ENCODE measurements at places on chromosomes 4 and X.

- DNase-seq, result no peak
Observed at GRCh38 chrX:850471-850916, 219.9 kb downstream of the SHOX start.

DNA sequence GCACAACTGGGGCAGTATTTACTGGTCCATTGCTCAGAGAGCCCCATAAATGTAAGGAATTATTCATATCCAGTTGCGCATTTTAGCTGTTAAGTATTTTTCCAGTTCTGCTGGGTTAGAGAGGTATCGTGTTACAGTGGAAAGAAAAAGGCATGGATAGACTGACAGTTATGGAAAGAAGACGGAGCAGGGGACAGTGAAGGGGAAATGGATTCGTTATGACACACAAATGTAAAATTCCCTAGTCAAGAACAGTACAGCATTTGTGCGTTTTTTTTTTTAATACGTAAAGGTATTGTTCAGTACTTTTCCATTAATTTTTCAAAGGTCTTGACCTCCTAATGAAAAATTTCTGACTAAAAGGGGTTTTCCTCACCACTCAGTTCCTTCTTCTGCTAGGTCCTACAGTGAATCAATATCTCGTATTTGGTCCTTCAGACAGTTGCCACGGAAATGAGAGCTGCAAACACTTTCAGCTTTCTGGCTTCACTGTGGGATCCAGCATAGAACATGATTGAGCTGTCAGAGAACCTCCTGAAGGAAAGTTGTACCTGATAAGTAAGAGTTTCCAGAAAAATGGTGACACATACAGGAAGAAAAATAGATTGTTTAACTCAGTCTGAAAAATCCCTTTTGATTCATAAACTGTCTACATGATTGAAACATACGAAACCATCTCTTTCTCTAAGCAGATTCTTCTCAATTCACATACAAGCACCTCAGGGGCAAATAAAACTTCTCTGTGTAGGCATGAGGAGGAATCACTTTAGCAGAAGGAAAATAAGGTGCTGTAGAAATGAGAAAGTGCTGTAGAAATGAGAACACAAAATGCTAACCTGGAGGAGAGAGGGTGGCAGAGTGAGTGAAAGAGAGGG is 21.8 kb upstream of the BBS12 start:
- no peak for DNase-seq

DNA sequence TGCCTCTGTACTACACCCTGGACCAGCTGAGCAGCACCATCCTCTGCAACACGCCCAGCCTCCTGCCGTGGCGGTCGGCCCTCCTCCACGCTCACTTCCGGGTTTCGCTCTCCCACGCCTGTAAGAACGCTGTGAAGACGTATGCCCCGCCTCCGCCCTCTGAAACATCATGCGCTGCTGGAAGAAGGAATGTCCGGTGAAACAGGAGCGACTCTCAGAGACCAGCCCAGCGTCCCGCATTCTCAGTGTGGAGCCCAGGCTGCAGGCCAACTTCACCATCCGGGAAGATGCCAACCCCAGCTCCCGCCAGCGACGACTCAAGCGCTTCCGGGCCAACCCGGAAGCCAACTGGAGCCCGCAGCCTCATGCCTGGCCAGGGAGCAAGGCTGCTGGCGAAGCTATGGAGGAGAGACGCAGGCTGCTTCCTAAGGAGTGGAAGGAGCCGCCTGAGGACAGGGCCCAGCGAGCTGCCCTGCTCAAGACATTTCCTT is 186.1 kb upstream of the SLITRK2 start:
- no peak for DNase-seq

DNA sequence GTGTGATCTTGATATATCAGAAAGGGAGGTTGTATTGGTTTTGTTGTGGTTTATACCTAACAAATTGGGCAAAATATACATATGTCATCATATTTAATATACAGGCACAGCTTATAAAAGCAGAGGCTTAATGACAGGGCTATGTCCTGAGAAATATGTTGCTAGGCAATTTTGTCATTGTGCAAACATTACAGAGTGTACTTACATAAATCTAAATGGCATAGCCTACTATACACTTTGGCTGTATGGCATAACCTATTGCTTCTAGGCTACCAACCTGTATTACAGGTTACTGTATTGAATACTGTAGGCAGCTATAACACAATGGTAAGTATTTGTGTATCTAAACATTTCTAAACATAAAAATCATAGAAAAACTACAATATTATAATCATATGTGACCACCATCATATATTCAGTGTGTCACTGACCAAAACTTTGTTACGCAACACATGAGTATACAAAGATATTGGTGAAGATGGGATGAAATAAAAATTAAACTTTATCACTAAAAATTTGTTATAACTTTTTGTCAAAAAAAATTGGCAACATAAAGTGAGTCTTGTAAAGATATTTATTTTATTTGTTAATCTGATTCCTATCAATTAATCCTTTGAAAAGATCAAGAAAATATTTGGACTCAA is 414.0 kb upstream of the HS3ST1 start:
- no peak for DNase-seq

DNA sequence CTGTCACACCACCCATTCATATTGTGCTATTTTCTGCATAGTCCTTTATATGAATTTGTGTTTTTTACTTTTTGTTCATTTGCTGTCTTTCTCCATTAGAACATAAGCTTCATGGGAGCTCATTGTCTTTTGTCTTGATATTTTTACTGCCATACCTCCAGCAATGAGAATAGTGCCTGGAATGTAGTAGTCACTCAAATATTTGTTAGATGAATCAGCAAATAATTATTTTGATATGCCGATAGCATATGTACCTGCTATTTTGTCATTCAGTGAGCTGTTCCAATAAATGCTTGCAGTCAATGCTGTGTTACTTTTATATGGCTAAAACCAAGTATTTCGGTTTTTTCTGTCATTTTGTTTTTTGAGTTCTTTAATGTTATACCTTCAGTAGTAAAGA is 43.5 kb upstream of the SLC25A31 start:
- peak; percentile 41 for DNase-seq

GRCh38 chr4:104064646-104065577 is 345.1 kb upstream of the TACR3 start:
- no peak for DNase-seq

DNA sequence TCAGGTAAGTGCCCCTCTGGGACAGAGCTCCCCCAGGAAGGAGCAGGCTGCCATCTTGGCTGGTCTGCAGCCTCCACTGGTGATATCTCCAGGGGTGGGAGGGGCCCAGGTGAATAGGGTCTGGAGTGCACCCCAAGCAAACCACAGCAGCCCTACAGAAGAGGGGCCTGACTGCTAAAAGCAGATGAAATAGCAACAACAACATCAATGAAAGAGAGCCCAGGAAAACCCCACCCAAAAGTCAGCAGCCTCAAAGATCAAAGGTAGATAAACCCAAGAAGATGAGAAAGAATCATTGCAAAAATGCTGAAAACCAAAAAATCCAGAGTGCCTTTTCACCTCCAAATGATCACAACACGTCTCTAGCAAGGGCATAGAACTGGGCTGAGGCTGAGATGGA is 92.5 kb upstream of the PAGE3 start:
- DNase-seq, result no peak

- peak; percentile 33 for DNase-seq
Observed at GRCh38 chr4:180665994-180666824, 1577.0 kb upstream of the TENM3 start.

DNA sequence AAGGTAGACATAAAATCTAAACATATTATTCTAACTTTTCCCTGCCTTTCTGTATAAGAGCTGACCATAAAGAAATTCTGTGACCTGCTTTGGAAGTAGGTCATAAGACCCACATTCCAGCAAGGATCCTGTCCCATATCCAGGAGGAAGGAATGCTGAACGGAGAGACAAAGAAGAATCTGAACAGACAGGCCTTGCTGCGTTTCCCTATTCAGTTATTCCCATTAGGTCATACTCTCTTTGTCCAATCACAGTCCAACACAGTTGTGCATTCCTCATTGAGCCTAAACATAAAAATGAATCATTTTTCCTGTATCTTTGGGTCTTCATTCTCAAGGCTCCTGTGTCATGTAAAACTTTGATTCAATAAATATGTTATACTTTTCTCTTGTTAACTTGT is 287.6 kb upstream of the TAPT1 start:
- DNase-seq, result no peak

GRCh38 chr4:168059251-168059650 is 33.1 kb upstream of the ANXA10 start:
- DNase-seq, result peak; percentile 31

DNA sequence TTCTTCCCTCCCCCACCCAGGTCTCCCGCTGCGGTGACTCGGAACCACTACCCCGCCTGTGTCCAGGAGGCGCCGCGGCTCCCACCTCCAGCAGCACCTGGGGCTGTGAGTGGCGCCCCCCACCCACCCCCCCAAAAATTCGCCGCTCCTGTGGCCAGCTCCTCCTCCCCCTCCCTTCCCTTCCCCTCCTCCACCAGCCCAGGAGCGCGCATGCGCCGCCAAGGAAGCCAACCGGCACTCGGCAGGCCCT is 278 bp downstream of the CLOCK start:
- no peak for DNase-seq

DNA sequence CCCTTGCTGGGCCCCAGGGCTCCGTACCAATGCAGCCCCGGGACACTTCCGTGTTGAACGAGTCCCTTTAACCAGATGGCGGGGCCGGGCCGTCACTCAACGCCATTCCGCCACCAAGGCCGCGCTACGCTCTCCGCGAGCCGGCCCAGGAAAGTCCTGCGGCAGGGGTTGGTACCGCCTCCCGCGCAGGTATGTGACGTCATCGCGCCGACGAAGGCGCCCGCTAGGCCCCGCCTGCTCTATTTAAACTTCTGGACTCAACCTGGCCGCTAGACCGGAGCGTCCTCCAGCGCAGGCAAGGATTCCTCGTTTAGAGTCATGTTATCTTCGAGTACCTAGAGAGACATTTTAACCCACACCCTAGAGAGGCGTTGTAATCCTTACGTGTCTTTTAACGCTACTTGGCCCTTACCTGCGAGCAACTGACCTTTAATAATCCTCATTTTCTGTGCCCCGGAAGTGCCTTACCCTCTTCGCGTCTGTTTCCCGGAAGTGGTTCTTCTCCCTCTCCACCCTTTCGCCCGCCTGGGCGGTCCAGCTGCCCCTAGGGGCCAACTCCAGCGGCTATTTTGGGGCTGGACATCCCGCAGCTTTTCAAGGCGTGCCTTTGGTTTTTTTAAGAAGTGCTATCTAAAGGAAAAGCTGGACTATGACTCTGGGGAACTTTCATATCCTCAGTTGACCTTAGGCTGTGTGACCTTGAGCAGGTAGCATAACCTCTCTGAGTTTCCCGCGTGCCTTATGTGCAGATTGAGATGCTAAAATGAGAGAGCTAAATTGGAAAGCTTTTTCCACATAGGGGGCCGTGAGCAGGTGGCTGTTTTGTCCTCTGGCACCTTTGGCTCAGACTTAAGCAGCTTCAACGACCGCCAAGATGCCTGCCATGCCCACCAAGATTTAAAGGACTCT is at the start of gene PNPLA4:
PNPLA4 (minus strand) TSS at position 155 of the 909 bp plus-strand sequence. CDS start 1,294 bp downstream, outside the sequence.
- peak; percentile 64 for DNase-seq

DNA sequence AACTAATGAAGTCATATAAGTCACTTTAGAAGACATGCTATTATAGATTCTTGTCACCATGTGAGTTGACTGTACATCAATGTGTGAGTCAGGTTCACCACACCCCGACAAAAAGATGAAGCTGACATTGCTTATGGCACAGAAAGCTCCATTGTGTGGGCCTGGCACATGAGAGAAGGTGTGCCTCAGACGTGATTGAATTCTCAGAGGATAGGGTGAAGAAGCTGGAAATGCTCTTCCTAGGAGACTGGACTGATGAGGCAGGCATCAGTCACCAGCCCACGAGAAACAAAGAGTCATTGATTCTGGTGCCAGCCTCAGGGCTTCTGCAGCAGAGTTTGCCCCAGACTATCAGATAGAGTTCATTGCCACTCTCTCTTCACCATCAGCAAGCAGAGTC is 35.9 kb upstream of the LRAT start:
- no peak for DNase-seq

- DNase-seq, result no peak
Observed at GRCh38 chr4:158356301-158356700, 146.0 kb downstream of the TMEM144 start.

- DNase-seq, result no peak
Observed at GRCh38 chr4:87005690-87006425, 71.0 kb downstream of the AFF1 start.

DNA sequence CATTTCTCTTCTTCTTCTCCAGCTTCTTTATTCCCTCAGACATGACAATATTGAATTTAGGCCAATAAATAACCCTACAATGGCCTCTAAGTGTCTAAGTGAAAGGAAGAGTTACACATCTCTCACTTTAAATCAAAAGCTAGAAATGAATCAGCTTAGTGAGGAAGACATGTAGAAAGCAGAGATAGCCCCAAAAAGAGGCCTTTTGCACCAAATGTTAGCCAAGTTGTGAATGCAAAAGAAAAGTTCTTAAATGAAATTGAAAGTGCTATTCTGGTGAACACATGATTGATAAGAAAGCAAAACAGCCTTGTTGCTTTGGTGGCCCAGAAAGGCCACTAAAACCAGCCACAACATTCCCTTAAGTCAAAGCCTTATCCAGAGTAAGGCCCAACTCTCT is 146.2 kb upstream of the HHIP start:
- DNase-seq, result no peak

DNA sequence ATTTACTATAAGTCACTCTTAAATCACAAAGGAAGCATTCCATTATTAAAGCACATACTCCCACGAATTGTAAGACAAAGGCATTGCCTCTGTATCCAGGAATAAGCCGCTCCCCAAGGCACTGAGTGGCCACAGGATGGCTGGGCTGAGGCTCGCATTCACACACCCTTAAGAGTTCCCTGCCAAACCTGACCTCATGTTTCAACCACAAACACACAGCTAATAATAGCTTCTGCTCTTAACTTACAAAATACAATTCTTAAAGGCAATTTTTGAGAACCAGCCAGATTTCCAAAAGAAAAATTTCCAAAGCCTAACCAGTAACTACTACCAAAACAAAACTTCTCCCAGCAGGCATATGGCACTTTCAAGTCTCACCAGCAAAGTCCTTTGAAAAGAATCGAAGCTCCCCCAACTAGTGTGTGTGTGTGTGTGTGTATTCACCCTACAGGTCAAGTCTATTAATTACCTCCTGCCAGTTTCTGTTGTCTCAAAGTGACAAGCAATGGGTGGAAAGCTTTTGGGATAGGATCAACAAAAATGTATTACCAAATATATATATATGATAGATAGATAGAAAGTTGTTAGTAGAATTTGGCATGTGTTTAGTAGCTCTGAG is 36.0 kb downstream of the ARHGAP6 start:
- peak; percentile 1 for DNase-seq

DNA sequence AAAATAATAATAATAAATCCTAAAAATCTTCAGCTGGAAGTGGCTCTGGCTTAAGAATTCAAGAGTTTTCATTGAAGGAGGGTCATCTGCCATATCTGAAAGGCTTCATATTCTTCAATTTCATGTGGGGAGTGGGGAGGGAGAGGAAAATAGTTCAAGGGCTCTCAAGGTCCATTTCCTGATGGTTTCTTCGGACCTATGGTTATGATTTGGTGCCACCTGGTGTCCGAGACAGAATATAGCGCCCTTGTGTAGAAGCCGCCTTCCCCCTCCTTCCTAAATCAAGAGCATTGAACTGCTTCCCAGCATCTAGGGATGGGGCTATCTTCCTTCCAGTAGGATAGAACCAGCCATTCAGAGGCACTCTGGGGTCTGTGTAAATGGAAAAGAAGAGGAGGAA is 34.3 kb downstream of the NLGN3 start:
- DNase-seq, result peak; percentile 18

Data from HS-5 (cell line).